ENCODE measurements at places on chromosomes 2 and 18. TPM values are rescaled to one million over a fixed set of nuclear protein-coding genes. Genes with fewer than 3 reads are reported as not detected.

The SCN3A gene
- total RNA-seq: not detected

The CASP10 gene
- total RNA-seq: 11.3 TPM

The LIMS3 gene
- total RNA-seq: 0.78 TPM

The GALNT3 gene
- 3.0 TPM for total RNA-seq

The SULT6B1 gene
- not detected for total RNA-seq

The SPP2 gene
- total RNA-seq: not detected

The TANK gene
- 70.3 TPM for total RNA-seq

The NEMP2 gene
- total RNA-seq: 15.1 TPM

The PTH2R gene
- total RNA-seq: 0.08 TPM

The INHBB gene
- not detected for total RNA-seq

The REEP1 gene
- 0.23 TPM for total RNA-seq

The CD302 gene
- 0.53 TPM for total RNA-seq

The FABP1 gene
- total RNA-seq: not detected

The KHK gene
- total RNA-seq: 15.2 TPM

The RAB17 gene
- total RNA-seq: not detected

The CCDC148 gene
- total RNA-seq: not detected

The FEV gene
- total RNA-seq: not detected

The TCF7L1 gene
- total RNA-seq: not detected

The ZNF512 gene
- 23.3 TPM for total RNA-seq
